ENCODE measurements at places on chromosomes 7 and 10. TPM values are rescaled to one million over a fixed set of nuclear protein-coding genes. Genes with fewer than 3 reads are reported as not detected.

DNA sequence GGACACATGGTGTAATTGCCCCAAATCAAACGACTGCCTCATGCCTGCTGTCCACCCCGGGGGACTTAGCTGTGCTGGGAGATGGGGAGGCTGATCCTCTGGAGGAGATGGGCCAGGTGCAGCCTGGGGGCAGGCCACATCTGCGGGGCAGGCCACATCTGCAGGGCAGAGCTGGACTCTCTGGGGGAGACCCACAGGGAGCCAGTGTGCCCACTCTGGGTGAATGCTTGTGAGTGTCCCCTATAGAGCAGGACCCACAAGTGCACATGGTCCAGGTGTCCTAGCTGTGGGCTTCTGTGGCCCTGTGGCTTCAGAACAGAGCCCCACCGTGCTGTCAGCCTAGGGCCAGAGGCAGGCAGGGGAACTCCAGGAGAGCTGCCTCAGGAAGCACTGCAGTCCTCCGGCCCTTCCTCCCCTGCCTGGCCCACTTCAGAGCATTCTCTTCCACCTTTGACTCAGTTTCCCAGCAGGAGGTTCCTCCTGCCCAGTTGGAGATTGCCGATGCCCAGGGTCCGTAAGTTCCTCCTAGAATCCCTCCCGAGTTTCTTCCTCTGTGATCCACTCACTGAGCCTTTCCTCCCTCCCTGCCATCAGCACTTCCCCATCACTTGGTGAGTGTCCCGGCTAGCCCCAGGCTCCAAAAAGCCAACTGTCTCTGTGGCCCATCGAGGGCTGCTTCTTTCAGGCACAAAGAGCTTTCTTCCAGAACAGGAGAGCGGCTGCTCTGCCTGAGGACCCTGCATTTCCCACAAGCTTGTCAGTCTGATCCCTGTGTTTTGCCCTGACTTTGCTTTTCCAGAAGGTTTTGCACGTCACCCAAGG lies 50.3 kb downstream of the ADCYAP1R1 start:
- H3K4me3 ChIP-seq = no peak overlapping the region
- H3K36me3 ChIP-seq = no peaks in the 10 kb centered on the region
- H3K27me3 ChIP-seq = peaks cover 18% of the 10 kb centered on the region
- no peak overlapping the region for H3K27ac ChIP-seq

GRCh38 chr10:85012305-85012704 lies 683.9 kb downstream of the CCSER2 start:
- no peak for DNase-seq
- H3K4me3 ChIP-seq = no peak overlapping the region
- H3K27me3 ChIP-seq = no peaks in the 10 kb centered on the region
- no peak overlapping the region for H3K27ac ChIP-seq
- H3K4me1 ChIP-seq = no peaks in the 10 kb centered on the region

DNA sequence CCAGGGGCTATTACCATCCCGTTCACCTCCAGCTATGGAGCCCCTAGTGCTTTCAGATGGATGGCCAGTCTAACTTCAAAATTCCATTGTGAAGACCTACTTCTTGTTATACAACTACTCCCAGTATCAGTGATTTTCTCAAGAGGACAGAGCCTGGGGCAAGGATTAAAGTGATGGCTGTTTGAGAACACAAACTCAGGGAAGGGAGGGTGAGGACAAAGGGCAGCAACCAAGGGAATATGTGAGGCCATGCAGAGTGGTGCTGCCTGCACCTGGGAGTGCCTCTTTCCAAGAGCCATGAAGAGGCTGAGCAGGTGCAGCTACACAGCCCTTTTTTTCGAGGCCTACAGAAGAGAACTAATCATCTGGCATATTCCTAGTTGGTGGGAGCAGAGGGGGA lies 303.5 kb upstream of the BMPER start:
- H3K36me3 ChIP-seq = peaks cover 3% of the 10 kb centered on the region
- no peaks in the 10 kb centered on the region for H3K4me1 ChIP-seq
- H3K27ac ChIP-seq = no peak overlapping the region
- no peak for DNase-seq

GRCh38 chr10:117532451-117533107 lies 10.0 kb upstream of the EMX2 start:
- no peaks in the 10 kb centered on the region for H3K36me3 ChIP-seq
- H3K27ac ChIP-seq = no peak overlapping the region
- H3K4me3 ChIP-seq = no peak overlapping the region
- DNase-seq = no peak
- H3K4me1 ChIP-seq = peaks cover 3% of the 10 kb centered on the region

DNA sequence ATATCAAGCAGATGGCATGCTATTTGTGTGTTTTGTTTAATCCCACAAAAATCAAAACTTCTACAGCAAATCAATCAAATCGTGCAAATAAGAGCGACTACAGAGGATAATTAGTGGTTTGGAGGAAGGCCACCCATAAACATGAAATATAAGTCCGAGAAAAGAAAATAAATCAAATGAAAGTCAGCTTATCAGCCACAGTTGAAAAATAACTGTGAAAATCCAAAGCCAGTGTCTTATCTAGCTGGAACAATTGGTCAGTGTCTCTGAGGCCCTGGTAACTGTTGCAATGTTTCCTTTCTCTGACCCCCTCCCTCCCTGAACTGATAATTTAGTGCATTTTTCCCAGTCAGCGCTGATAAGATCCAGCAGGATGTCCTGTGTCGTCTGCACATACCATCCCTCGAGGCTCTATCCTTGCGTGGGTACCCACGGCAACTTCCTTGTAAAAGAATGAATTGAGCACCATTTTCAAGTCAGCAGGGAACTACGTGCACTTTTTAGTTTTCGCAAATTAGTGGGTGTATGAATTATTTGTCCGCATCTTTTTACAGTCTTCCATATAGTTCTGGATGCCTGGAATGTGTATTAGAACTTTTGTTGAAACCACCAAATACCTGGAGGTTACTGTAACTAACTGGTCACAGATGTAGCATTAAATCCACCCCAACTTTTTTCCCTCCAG lies 10.8 kb upstream of the JCAD start:
- no peaks in the 10 kb centered on the region for H3K36me3 ChIP-seq
- DNase-seq = no peak
- H3K27ac ChIP-seq = no peak overlapping the region
- no peak overlapping the region for H3K4me3 ChIP-seq
- H3K27me3 ChIP-seq = peaks cover 18% of the 10 kb centered on the region

DNA sequence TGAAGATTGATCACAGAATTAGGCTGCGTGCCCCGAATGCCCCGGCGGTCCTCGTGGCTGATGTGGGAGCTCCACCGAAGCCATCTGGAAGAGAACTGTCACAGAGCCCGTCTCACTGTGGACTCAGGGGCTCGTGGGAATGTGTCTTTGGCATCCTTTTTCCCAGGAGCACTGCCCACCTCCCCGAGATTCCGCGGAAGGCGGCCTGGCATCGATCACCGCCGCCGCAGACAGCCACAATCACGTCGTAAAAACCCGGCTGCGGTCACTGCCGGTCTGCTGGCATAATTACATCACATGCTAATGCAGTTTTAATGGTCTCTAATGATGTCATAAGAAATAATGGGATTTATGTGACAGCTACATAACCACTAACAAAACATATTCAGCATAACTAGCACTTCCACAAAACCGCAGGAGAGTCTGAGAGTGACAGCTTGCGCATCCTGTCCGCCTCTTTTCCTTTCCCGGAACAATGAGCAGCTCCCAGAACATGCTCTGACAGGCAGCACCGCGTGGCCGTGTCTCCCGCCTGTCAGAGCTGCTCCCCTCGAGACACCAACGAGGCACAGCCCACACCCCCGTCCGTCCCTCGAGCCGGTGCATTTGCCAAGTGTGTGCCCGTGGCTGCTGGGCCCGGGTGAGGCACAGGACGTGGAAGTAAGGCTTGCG lies 490.0 kb downstream of the PTPRN2 start:
- no peaks in the 10 kb centered on the region for H3K27me3 ChIP-seq
- no peak for DNase-seq
- no peak overlapping the region for H3K27ac ChIP-seq

CYP3A5 gene
- not detected for total RNA-seq

RADIL gene
- total RNA-seq = 3.4 TPM

- no peak for DNase-seq
- H3K4me3 ChIP-seq = no peak overlapping the region
- H3K36me3 ChIP-seq = no peaks in the 10 kb centered on the region
- H3K4me1 ChIP-seq = peaks cover 4% of the 10 kb centered on the region
- H3K27ac ChIP-seq = no peak overlapping the region
Measured at GRCh38 chr7:30003098-30003497, 13.5 kb upstream of the SCRN1 start.

JCAD gene
- 7.7 TPM for total RNA-seq

OPN4 gene
- not detected for total RNA-seq

- H3K27ac ChIP-seq = no peak overlapping the region
- no peaks in the 10 kb centered on the region for H3K27me3 ChIP-seq
- peaks cover 26% of the 10 kb centered on the region for H3K36me3 ChIP-seq
Measured at GRCh38 chr7:50650057-50650664, 85.0 kb upstream of the DDC start.

DNA sequence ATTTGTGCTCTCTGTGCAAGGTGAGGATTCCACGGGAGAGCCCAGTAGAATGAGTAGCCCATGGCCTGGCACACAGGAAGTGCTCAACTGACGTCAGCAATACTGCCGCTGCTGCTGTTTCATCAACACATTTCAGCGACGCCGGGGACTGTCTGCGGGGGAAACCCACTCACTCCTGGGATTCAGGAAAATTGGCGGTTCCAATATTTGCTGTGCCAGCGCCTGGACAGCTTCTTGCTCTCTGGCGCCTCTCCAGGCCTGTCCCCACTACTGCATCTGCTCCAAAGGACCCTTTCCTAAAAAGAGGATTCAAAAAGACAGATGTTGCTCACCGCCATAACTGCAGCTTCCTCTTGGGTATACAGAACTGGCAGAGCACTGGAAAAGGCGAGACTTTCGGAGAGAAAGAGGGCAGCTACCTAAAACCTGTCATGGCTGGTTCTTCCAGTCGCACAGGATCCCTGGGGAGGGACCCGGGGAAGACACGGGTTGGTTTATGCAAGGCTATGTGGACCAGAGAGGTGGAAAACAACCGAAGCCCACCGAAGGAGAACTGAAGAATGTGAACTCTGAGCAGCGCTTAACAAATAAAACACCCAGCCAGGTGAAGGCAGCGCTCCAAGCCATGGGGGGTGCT lies 39.7 kb upstream of the ENO4 start:
- H3K4me3 ChIP-seq = no peak overlapping the region
- no peaks in the 10 kb centered on the region for H3K36me3 ChIP-seq
- no peak overlapping the region for H3K27ac ChIP-seq
- H3K4me1 ChIP-seq = no peaks in the 10 kb centered on the region
- no peak for DNase-seq

- H3K27me3 ChIP-seq = no peaks in the 10 kb centered on the region
- H3K27ac ChIP-seq = no peak overlapping the region
- H3K36me3 ChIP-seq = peaks cover 10% of the 10 kb centered on the region
- no peak overlapping the region for H3K4me3 ChIP-seq
- H3K4me1 ChIP-seq = no peaks in the 10 kb centered on the region
Measured at GRCh38 chr7:93284908-93285307, 52.7 kb downstream of the VPS50 start.

GRCh38 chr7:80699045-80699638 lies 60.7 kb downstream of the CD36 start:
- no peak overlapping the region for H3K27ac ChIP-seq
- H3K27me3 ChIP-seq = peaks cover 12% of the 10 kb centered on the region

NPFFR1 gene
- total RNA-seq = not detected

GRCh38 chr7:23598296-23598695 lies 1.1 kb downstream of the CCDC126 start:
- peak overlapping the region; percentile 87 for H3K4me3 ChIP-seq
- peaks cover 13% of the 10 kb centered on the region for H3K27me3 ChIP-seq

PHYH gene
- 21.6 TPM for total RNA-seq

- peaks cover 45% of the 10 kb centered on the region for H3K4me1 ChIP-seq
- peak; percentile 93 for DNase-seq
- peak overlapping the region; percentile 91 for H3K4me3 ChIP-seq
- H3K27me3 ChIP-seq = no peaks in the 10 kb centered on the region
- peaks cover 2% of the 10 kb centered on the region for H3K36me3 ChIP-seq
Measured at GRCh38 chr7:92833024-92833765, 3.2 kb downstream of the CDK6 start.

DNA sequence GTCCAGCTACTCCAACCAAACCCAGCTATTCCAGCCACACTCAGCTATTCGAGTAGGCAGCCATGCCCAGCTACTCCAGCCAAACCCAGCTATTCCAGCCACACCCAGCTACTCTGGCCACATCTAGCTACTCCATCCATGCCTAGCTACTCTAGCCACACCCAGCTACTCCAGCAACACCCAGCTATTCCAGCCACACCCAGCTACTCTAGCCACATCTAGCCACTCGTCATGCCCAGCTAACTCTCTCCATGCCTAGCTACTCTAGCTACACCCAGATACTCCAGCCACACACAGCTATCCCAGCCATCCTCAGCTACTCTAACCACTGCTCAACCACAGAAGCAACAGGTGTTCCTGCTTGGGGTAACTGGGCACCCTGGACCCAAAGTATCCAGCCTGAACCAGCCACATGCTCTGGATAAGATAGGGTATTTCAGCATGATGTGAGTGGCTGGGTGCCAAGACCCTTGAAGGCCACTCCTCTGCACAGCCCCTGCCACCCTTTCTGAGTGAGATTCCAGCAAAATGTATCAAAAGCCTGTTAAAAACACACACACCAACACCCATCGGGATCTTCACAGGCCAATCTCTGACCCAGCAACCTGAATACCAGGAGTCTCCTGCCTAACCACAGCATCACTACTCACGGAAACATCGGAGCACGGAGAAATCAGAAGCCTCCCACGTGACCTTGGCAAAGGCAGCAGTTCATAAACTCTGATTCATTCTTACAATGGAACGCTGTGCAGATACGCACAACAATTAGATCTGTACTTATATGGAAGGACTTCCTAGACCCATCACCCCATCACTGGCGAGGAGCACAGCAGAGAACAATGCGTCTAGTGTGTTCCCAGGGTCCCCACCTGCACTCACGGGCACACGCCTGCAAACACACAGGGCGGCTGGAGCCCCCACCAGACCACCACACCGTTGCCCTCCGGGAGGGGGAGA lies 51.8 kb upstream of the DNAAF5 start:
- peaks cover 8% of the 10 kb centered on the region for H3K36me3 ChIP-seq
- peak overlapping the region; percentile 27 for H3K27ac ChIP-seq
- no peak overlapping the region for H3K4me3 ChIP-seq
- H3K4me1 ChIP-seq = peaks cover 5% of the 10 kb centered on the region
- H3K27me3 ChIP-seq = no peaks in the 10 kb centered on the region
- DNase-seq = no peak

FOXI2 gene
- total RNA-seq = not detected

GRCh38 chr10:34524369-34525091 lies 290.6 kb downstream of the PARD3 start:
- DNase-seq = no peak
- H3K27me3 ChIP-seq = no peaks in the 10 kb centered on the region
- H3K27ac ChIP-seq = no peak overlapping the region
- H3K4me3 ChIP-seq = no peak overlapping the region
- no peaks in the 10 kb centered on the region for H3K36me3 ChIP-seq
- peaks cover 45% of the 10 kb centered on the region for H3K4me1 ChIP-seq

DNA sequence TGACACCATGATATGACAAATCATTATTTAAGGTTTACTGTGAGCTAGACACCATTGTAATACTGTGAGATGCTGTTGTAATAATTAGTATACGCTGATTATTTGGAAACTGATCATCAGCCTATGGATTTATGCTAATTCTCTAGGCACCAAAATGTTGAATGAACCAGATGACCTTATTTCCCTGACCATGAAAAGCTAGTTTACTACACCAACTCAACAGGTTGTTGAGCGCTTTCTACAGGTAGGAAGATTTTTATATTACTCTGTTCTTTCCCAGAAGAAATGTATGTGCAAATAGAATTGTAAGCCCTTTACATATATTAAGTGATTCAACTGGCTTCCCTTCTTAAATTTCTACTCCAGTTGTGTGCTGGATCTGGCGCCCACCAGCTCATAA lies 6.2 kb downstream of the NRP1 start:
- H3K27ac ChIP-seq = peak overlapping the region; percentile 74
- H3K36me3 ChIP-seq = peaks cover 56% of the 10 kb centered on the region
- no peak overlapping the region for H3K4me3 ChIP-seq
- no peaks in the 10 kb centered on the region for H3K27me3 ChIP-seq
